ENCODE measurements at places on chromosomes 1 and 21.

DNA sequence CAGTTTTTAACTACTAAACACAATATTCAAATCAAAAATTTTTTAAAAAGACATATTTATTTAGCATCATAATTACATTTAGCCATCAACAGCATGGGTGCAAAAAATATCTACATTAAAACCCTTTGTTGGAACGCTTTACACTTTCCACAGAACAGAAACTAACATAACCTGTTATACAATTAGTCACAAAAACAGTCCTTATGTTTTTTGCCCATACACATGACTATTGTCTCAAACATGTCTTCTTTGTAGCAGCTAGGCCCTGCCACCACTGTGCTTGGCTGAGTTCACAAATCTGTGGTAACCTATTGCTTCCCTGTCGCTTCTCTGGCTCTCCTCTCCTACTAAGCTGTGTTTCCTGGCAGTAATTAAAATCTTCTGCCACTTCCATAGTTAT lies 1350.0 kb upstream of the ADGRL2 start:
- no peak for DNase-seq

GRCh38 chr1:160079448-160079847 lies 1.9 kb upstream of the KCNJ9 start:
- DNase-seq, result no peak

- DNase-seq, result no peak
Measured at GRCh38 chr1:203671521-203672278, 45.1 kb downstream of the ATP2B4 start.

DNA sequence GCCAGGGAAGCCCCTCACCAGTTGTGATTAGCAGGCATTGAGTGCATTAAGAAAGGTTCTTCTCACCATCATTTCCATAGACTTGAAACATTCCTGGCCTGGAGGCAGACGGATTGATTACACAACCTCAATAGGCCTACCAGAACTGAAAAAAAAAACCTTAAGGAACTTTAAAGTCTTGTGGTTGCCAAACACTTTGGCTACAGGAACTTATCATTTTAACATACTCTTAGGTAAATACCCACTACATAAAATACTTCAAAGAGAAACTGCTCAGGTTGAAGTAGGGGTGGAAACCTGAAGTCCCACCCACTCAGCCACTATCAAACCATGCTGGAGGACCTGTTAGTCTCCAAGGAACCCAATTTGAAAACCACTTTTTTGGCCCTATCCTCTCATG lies 22.4 kb upstream of the HMGB4 start:
- no peak for DNase-seq

DNA sequence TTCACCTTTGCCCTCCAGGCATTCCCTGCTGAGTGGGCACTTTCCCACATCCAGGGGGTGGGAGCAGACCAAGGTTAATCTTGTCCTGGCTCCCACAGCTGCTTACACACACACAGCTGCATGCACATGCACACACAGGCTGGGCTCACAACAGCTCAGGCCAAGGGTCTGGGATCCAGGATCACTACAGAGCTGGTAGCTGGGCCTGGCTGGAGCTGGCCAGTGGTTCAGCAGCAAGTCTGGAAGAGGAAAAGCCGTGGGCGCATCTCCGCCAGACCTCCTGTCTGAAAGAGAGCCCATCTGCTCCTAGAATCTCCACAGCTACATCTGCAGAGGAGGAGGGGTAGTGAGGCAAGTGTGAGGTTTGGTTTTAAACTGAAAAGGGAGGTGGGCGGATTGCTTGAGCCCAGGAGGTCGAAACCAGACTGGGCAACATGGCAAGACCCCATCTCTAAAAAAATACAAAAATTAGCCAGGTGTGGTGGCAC lies 3.8 kb downstream of the CDK18 start:
- DNase-seq, result no peak

DNA sequence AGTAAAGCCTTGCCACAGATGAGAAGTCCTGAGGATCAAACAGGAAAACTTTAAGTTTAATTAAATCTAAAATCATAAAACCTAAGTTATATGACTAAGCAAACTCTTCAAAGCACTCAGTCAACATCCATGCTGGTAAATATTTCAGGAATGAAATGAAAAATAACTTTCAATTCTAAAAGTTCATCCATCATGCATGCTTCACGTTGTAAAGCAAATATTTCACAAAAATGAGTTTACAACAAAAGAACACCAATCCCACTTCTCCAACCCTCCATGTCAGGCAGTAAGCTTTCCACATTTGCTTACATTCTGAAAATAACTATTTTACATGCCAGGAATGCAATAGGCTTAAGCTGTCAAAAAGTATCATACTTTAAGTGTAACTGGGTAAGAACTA lies 16.8 kb downstream of the APP start:
- DNase-seq, result no peak

GRCh38 chr1:201021630-201022492 lies 1.7 kb downstream of the KIF21B start:
- DNase-seq, result no peak

GRCh38 chr1:171828794-171829193 lies 12.5 kb upstream of the DNM3 start:
- no peak for DNase-seq

GRCh38 chr1:186735463-186735862 lies 55.2 kb upstream of the PTGS2 start:
- DNase-seq, result no peak

GRCh38 chr21:34939673-34940331 lies 109.3 kb downstream of the RUNX1 start:
- no peak for DNase-seq

DNA sequence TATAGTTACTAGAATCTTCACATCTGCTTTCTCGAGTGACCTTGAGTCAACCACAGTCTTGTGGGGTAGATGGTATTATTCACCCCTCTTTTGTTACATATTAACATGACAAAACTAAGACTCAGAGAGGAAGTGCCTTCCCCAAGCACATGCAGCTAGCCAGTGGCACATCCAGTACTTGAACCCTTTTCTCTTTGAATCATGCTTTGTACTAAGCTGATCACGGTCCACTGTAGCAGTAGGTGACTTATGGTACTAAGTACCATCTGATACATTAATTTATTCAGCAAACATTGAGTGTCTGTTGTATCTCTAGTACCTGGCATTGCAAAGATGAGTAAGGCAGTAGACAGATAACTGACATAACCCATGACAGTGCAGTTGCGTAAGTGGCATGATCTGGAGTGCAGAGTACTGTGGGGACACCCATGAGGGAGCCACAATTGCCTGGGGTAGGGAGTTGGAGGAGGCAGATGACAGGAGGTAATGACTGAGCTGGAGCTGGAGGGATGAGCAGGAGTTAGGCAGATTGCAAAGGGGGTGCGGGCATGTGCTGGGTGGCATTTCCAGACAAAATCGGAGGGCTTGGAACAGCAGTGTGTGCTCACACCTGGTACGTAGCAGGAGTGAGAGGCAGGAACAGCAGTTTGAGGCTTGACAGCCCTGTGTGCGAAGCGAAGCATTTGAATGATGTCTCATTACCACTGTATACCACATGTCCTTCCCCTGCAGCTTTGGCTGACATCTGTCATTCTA lies 29.8 kb downstream of the UCK2 start:
- DNase-seq, result no peak

DNA sequence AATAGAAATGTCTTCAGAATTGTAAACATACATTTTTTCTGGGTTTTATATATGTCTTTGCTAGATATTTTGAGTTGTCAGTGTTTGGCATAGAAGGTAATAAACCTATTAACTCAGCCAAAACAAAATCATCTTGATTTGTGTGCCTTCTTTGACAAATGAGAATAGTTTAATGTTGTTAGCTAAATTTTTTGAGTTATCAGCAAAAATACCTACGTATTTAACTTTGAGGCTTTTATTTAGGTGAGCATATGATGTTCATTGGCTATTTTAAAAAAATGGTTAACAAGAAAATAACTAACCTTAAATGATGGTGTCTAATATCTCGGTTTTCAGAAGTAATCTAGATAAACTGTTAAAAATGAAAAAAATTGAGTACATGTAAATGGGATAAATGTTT lies 83.2 kb upstream of the SLC5A9 start:
- no peak for DNase-seq

DNA sequence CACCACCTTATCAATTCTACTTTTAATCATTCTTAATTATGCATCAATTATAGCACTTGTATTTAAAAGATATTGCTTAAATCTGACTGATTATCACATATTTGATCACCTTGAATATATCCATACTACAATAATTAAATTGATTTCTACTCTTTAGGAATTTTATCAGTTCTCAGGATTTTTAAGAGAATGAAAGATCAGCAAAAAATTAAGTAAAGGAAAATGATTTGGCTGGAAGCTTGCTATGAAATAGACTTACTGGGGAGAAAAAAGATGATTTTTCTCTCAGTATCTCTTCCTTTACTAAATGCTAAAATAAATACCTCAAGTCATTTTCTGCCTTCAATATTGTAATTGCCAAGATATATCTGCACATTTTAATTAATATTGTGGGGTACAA lies 848.6 kb downstream of the LTN1 start:
- DNase-seq, result no peak

DNA sequence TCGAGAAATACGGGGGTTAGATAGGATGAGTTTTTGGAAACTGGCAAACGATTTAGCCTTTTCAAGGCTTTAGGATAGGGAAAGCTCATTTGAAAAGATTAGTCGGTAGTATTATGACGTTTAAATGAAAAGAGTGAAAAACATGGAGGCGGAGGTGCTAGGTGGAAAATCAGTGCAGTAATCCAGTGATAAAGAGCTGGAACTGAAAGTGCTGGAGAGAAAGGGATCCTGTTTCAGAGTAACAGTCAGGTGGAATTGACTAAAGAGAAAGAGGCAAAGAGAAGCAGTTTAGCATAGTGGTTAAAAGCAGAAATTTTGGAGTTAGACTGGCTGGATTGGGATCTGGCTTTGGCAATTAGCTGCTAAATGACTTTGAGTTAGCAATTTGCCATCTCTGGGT lies 945 bp downstream of the WDR3 start:
- no peak for DNase-seq

DNA sequence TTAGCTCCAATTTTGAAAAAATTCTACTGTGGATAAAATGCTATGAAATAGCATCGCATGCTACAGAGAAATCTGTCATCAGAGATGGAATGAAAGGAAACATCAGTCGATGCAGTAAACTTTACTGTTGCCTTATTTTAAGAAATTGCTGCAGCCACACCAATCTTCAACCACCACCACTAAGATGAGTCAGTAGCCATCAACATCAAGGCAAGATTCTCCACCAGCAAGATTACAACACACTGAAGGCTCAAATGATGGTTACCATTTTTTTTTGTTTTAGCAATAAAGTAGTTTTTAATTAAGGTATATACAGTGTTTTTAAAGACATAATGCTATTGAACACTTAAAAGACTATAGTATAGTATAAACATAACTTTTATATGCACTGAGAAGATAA lies 95.6 kb upstream of the JUN start:
- DNase-seq, result no peak

DNA sequence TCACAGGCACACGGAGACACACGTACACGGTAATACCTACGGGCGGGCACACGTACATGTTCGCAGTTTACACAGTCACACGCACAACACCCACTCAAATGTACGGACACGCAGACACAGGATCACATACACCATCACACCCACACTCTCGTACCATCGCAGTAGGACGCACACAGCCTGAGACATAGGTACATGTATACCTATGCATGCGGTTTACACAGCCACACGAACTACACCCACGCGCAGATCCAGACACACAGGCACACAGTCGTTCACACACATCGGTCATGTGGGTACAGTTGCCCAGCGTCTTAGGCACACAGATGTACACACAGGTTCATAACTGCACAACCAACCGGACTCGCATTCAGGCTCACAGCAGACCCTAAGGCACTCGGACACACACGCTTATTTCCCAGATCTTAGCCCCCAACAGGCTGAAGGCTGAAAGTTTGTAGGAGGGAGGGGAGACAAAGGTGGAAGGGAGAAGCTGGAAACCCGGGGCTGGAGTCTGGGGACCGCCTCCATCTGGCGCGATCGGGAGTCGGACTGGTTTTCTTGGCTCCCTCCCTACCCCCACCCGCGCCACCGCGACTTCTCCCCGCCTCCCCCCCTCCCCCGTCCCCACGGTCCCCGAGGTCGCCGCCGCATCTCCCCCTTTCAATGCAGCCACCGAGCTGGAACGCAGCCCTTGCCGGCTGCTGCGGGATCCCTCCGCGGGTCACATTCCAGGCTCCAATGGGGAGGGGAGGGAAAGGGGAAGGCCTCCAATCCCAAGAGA lies 51.9 kb upstream of the SYNC start:
- DNase-seq, result no peak

- no peak for DNase-seq
Measured at GRCh38 chr1:76179219-76179698, 104.7 kb downstream of the ST6GALNAC3 start.

- no peak for DNase-seq
Measured at GRCh38 chr1:40652468-40652867, 13.0 kb downstream of the RIMS3 start.

GRCh38 chr1:22914633-22915217 lies 57.9 kb downstream of the LACTBL1 start:
- no peak for DNase-seq

- DNase-seq, result no peak
Measured at GRCh38 chr1:172600615-172601014, 58.3 kb upstream of the FASLG start.

DNA sequence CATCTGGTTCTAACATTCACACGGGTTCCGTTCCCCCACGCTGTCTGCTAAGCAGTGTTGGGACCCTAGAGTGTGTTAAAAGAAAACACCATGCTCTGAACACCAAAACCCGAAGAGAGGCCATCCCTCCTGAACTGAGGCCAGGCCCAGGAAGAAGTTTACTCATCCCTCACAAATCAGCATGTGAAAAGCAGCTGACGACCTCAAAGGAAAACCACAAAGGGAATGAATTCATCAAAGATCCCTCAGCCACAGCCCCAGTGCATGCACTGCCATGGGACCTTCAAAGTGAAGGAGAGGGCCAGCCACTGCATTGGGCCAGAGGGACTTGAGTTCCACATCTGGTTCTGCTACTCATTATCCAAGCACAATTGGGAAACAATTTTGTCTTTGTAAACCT lies 7.0 kb upstream of the PSEN2 start:
- no peak for DNase-seq

DNA sequence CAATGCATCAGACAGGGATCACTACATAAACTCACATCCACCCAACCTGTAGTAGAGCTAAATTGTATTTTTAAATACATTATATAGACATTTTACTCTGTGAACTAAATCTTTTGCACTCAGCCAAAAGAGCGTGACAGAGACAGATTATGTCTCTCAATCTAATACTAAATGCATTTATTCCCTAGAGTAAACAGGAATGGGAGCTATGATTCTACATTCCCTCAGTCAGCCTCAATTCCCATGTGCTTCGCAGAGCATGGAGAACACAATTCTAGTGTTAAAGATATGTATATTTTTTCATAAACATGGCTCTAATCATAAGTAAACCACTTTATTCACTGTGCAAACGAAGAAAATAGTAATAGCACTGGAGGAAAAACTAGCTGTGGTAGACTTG lies 16.5 kb downstream of the PIGK start:
- DNase-seq, result no peak

GRCh38 chr1:16041200-16041599 lies 2.4 kb upstream of the CLCNKB start:
- DNase-seq, result no peak

- DNase-seq, result no peak
Measured at GRCh38 chr1:187715483-187715882, 886.7 kb downstream of the PLA2G4A start.

- no peak for DNase-seq
Measured at GRCh38 chr1:243294723-243295121, 38.9 kb downstream of the SDCCAG8 start.

GRCh38 chr1:28779751-28780408 lies 32.1 kb upstream of the OPRD1 start:
- no peak for DNase-seq
